NCI-H345 (cell line): ENCODE measurements at places on chromosomes 7 and 10.

- DNase-seq = no peak
Observed at GRCh38 chr7:1889556-1890181, 219.6 kb downstream of the ELFN1 start.

DNA sequence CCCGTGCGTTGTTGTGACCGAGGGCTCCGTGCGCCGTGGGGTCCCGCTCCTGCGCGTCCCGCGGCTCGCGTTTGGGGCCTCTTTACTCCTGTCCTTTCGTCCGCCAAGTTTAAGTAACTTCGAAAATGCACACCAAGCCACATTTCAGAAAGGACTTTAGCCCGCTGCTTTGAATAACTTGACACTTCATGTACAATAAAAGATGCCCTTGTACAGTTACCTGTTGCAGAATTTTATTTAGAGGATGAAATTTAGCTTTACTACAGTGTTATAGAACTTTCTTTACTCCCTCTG is 459 bp downstream of the SUGCT start:
- DNase-seq = peak; percentile 23

- no peak for DNase-seq
Observed at GRCh38 chr10:22752272-22752889, 38.0 kb upstream of the PIP4K2A start.

GRCh38 chr7:84941936-84942335 is 244.9 kb downstream of the SEMA3D start:
- no peak for DNase-seq

DNA sequence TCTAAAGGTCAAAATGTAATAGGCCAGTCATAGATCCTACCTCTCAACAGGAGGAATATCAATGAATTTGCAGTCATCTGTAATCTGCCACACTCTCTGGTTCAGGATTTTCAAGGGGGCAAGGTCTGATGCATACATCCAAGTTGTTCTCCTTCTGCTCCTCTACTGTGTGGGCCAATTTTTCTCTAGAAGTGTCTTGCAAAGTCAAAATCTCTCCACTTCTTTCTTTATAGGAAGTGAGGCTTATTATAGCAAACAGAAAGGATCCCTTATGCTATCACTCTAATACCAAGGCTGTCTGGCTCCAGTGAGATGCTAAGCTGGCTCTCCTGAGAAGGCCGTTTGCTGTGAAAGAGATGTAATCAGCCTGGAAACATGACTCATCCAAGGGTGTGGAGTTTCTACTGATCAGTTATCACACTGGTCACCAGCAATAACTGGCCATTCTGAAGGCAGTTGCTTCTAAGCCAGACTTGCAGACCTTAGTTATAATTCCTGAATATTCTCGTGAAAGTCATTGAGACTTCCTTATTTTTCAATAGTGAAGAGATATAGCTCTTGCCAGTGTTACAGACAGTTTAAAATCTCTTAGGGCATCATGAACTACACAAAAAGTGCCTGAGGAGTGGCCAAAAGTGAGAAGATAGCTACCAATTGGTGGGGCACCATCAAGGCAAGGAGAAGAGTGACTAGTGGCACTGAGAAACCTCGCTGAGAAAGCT is 43.2 kb upstream of the LRGUK start:
- no peak for DNase-seq
